ENCODE measurements at places on chromosomes 5 and 9. TPM values are rescaled to one million over a fixed set of nuclear protein-coding genes. Genes with fewer than 3 reads are reported as not detected.

- no peak overlapping the region for H3K4me3 ChIP-seq
- no peaks in the 10 kb centered on the region for H3K4me1 ChIP-seq
- no peak overlapping the region for H3K27ac ChIP-seq
- DNase-seq: no peak
- H3K27me3 ChIP-seq: peaks cover 9% of the 10 kb centered on the region
Measured at GRCh38 chr5:127650649-127651048, 1.8 kb downstream of the CTXN3 start.

SLC6A7 gene
- not detected for total RNA-seq

DNA sequence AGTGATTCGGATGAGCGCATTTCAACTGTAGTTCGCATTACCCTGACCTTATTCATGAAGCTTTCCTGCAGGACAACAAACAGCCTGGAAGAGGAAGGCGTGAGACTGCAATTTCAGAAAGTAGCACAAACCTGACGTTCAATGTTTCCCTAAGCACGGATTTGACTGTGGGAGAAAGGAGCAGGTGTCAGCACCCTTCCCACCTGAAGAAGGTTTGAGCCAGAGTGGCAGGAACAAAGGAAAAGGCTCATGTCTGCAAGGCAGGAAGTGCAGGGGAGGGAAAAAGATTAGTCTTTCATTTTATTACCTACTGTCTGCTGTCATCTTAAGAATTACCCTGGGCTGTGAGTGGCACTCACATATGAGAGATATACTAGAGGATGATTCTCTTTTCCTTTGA, 114.0 kb downstream of the MED10 start:
- H3K36me3 ChIP-seq: no peaks in the 10 kb centered on the region
- no peaks in the 10 kb centered on the region for H3K4me1 ChIP-seq
- H3K27ac ChIP-seq: no peak overlapping the region
- H3K27me3 ChIP-seq: no peaks in the 10 kb centered on the region

GRCh38 chr5:77181596-77182304, 28.7 kb upstream of the PDE8B start:
- H3K27ac ChIP-seq: no peak overlapping the region
- H3K4me3 ChIP-seq: no peak overlapping the region
- H3K27me3 ChIP-seq: peaks cover 44% of the 10 kb centered on the region
- no peaks in the 10 kb centered on the region for H3K36me3 ChIP-seq
- DNase-seq: no peak

GRCh38 chr5:131767891-131768290, 28.9 kb downstream of the FNIP1 start:
- no peaks in the 10 kb centered on the region for H3K36me3 ChIP-seq
- H3K27ac ChIP-seq: no peak overlapping the region
- no peak overlapping the region for H3K4me3 ChIP-seq
- no peaks in the 10 kb centered on the region for H3K27me3 ChIP-seq

- peak overlapping the region; percentile 33 for H3K4me3 ChIP-seq
- H3K4me1 ChIP-seq: peaks cover 2% of the 10 kb centered on the region
- H3K36me3 ChIP-seq: no peaks in the 10 kb centered on the region
- H3K27me3 ChIP-seq: no peaks in the 10 kb centered on the region
- H3K27ac ChIP-seq: no peak overlapping the region
Measured at GRCh38 chr9:129568560-129569501, 52.1 kb downstream of the C9orf50 start.

HDAC3 gene
- 60.2 TPM for total RNA-seq

SPINK4 gene
- not detected for total RNA-seq

ALDH7A1 gene
- 103 TPM for total RNA-seq

- H3K27ac ChIP-seq: no peak overlapping the region
- DNase-seq: no peak
- H3K4me1 ChIP-seq: no peaks in the 10 kb centered on the region
- no peak overlapping the region for H3K4me3 ChIP-seq
Measured at GRCh38 chr5:126139086-126139485, 284.1 kb upstream of the GRAMD2B start.

SPAG8 gene
- 0.69 TPM for total RNA-seq

- H3K36me3 ChIP-seq: no peaks in the 10 kb centered on the region
- DNase-seq: no peak
- H3K4me3 ChIP-seq: no peak overlapping the region
- H3K27me3 ChIP-seq: peaks cover 87% of the 10 kb centered on the region
- peaks cover 11% of the 10 kb centered on the region for H3K4me1 ChIP-seq
Measured at GRCh38 chr9:132586830-132587591, 4.6 kb downstream of the BARHL1 start.

DNA sequence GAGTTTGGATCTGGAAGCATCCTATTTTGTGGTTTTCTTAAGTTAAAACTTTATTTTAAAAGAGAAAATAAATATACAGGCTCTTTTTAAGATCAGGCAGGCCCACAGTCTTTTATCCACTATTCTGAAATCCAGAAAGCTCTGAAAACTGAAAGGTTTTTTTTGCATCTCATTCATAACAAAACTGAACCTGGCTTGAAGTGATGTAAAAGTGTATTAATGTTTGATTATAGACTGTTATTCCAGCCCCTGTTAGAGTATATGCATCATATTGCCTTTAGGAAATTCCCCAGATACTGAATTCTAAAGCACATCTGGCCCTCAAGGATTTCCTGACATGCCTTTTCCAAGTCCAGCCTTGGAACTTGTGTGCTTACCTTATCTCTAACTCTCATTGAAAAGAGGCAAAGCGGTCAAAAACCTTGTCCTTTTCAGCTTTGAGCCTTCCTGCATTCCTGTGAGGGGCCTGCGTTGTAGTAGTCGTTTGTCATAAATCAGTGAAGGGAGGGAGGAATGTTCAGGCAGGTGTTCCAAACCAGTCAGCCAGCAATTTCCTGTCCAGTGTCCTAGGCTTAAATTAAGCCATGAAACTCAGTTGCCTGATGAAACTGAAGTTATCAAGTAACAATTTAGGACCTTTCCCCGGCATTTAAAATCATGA, 110.4 kb downstream of the TLE4 start:
- H3K4me3 ChIP-seq: no peak overlapping the region
- no peaks in the 10 kb centered on the region for H3K36me3 ChIP-seq
- DNase-seq: peak; percentile 79
- peaks cover 14% of the 10 kb centered on the region for H3K4me1 ChIP-seq
- H3K27ac ChIP-seq: peak overlapping the region; percentile 45

GRCh38 chr5:35096932-35097331, 49.2 kb upstream of the AGXT2 start:
- no peak overlapping the region for H3K27ac ChIP-seq
- H3K4me1 ChIP-seq: no peaks in the 10 kb centered on the region
- H3K27me3 ChIP-seq: no peaks in the 10 kb centered on the region
- DNase-seq: no peak
- no peaks in the 10 kb centered on the region for H3K36me3 ChIP-seq
- H3K4me3 ChIP-seq: no peak overlapping the region

FRRS1L gene
- not detected for total RNA-seq

- H3K4me3 ChIP-seq: no peak overlapping the region
- no peak for DNase-seq
- no peak overlapping the region for H3K27ac ChIP-seq
- H3K4me1 ChIP-seq: no peaks in the 10 kb centered on the region
Measured at GRCh38 chr5:95878417-95879323, 56.1 kb upstream of the GLRX start.

GRCh38 chr5:118614731-118615456, 373.5 kb downstream of the DTWD2 start:
- DNase-seq: no peak

- H3K36me3 ChIP-seq: no peaks in the 10 kb centered on the region
- no peak for DNase-seq
- no peaks in the 10 kb centered on the region for H3K27me3 ChIP-seq
- H3K27ac ChIP-seq: no peak overlapping the region
- no peak overlapping the region for H3K4me3 ChIP-seq
Measured at GRCh38 chr9:10649076-10649475, 36.3 kb upstream of the PTPRD start.

SLC9A3 gene
- total RNA-seq: 0.82 TPM

DNA sequence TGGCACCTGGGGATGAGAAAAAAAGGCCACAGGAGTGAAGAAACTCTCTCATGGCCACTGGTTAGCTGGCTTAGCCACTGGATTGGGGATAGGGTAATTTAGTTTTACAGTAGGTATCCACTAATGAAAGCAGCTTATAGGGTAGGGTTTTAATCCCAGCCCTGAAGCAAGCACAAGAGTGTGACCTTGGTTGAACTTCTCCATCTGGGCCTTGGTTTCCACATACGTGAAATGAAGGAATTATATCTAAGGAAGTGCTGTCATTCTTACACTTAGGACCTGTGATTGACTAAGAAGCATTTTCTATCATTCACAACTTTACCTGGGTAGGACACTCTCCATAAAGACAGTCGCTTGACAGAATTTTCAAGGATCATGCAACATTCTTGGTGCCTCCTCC, 49.6 kb downstream of the FAT2 start:
- no peaks in the 10 kb centered on the region for H3K27me3 ChIP-seq
- no peak overlapping the region for H3K27ac ChIP-seq
- H3K36me3 ChIP-seq: no peaks in the 10 kb centered on the region
- H3K4me3 ChIP-seq: no peak overlapping the region

DNA sequence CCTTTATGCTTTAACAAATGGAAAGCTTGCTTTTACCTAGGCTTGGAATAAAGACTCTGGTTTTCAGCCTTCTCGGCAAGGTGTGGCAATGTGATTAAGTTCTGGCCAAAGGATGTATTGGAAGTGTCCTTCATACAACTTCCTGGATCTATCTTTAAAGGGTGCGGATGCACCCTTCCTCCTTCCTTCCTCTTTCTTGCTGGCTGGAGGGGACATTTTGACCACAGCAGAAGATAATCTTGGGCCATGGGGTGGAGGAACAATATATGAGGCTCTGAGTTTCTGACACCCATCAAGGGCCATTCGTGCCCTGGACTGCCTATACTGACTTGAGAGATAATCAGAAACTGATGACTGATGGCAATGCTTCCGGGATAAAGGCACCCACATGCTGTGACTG, 145.7 kb downstream of the ACER2 start:
- H3K4me1 ChIP-seq: no peaks in the 10 kb centered on the region
- H3K27me3 ChIP-seq: no peaks in the 10 kb centered on the region
- DNase-seq: no peak
- no peaks in the 10 kb centered on the region for H3K36me3 ChIP-seq
- no peak overlapping the region for H3K27ac ChIP-seq

- H3K4me3 ChIP-seq: no peak overlapping the region
- H3K27ac ChIP-seq: peak overlapping the region; percentile 20
- no peaks in the 10 kb centered on the region for H3K27me3 ChIP-seq
- peaks cover 14% of the 10 kb centered on the region for H3K4me1 ChIP-seq
Measured at GRCh38 chr9:99387431-99387830, 165.3 kb downstream of the SEC61B start.

DNA sequence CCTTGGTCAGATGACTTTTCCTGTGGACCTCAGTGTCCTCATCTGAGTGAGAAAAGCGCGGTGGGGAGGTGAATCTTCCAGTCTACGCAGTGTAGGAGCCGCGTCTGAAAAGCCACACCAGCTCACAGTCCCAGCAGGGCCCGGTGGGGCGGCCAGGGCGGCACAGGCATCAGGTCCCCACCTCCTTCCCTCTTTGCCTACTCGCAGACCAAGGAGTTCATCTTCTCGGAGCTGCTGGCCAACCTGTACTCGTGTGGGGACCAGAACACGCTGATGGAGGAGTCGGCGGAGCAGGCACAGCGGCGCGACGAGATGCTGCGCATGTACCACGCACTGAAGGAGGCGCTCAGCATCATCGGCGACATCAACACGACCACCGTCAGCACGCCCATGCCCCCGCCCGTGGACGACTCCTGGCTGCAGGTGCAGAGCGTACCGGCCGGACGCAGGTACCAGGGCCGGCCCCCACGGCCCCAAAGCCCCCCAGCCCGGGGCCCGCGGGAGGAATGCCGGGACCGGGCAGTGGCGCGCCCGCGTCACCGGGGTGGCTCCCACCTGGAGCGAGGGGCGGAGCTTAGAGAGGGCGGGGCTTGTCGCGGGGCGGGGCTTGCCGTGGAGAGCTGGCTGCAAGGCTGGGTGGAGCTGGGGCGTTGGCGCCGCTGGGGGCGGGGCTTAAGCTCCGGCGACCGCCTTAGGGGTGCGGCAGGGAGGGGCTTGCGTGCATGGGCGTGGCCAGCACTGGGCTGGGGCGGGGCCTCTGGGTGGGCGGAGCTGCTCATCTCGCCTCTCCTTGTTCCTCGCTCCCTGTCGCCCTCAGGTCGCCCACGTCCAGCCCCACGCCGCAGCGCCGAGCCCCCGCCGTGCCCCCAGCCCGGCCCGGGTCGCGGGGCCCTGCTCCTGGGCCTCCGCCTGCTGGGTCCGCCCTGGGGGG, 25.6 kb downstream of the GOLGA2 start:
- H3K4me1 ChIP-seq: peaks cover 28% of the 10 kb centered on the region
- no peaks in the 10 kb centered on the region for H3K27me3 ChIP-seq
- no peaks in the 10 kb centered on the region for H3K36me3 ChIP-seq
- no peak overlapping the region for H3K27ac ChIP-seq

DNM1 gene
- 2.9 TPM for total RNA-seq

- H3K27me3 ChIP-seq: no peaks in the 10 kb centered on the region
- H3K4me3 ChIP-seq: no peak overlapping the region
- no peak overlapping the region for H3K27ac ChIP-seq
- DNase-seq: no peak
Measured at GRCh38 chr5:38589629-38590028, 33.2 kb upstream of the LIFR start.

DNA sequence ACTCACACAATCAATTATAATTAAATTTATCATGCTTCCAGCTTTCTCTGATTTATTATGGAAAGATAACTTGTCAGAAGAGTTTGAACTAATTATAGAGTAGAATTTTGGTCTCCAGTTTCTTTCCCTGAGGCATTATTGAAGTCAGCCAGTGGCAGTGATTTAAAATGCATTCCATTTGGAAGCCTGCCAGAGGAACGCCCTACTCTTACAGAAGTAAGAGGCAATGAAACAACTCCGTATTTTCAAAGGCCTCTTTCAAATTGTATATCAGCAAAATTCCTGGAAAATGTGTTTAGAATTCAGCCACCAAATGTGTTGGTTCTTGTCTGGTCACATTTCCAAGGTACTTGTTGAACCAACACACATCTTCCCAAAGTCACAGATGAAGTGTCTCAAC, 640.9 kb downstream of the SEMA5A start:
- no peak for DNase-seq
- no peaks in the 10 kb centered on the region for H3K27me3 ChIP-seq
- no peak overlapping the region for H3K27ac ChIP-seq
- no peak overlapping the region for H3K4me3 ChIP-seq
- H3K36me3 ChIP-seq: no peaks in the 10 kb centered on the region

NFIL3 gene
- 10.5 TPM for total RNA-seq

PMPCA gene
- total RNA-seq: 75.3 TPM

PCDHGA4 gene
- total RNA-seq: 3.0 TPM

DNA sequence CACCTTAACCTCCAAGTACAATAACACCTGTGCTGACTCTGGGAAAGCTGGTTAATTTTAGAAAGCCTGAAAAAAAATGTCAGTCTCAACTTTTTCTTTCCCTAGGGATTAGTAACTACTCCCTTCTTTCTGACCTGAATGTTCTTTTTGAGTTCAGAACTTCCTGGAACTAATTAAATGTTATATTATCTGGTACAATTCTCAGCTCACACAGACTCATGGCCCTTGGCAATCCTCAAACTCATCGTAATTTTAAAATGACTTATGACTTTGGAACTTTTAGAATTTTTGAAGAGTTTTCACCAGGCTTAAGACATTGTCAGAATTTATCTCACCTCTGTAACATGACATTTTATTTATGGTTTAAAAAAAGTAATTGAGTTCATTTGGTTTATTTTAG, 315.0 kb downstream of the FER start:
- H3K4me3 ChIP-seq: no peak overlapping the region
- H3K4me1 ChIP-seq: no peaks in the 10 kb centered on the region
- DNase-seq: no peak
- no peaks in the 10 kb centered on the region for H3K27me3 ChIP-seq
- no peak overlapping the region for H3K27ac ChIP-seq

DAB2 gene
- total RNA-seq: 245 TPM

- no peaks in the 10 kb centered on the region for H3K36me3 ChIP-seq
- DNase-seq: peak; percentile 82
- H3K4me3 ChIP-seq: peak overlapping the region; percentile 44
- H3K27ac ChIP-seq: peak overlapping the region; percentile 94
- H3K4me1 ChIP-seq: peaks cover 71% of the 10 kb centered on the region
Measured at GRCh38 chr9:14320271-14321181, 6.6 kb upstream of the NFIB start.
